Activated CD8-positive, alpha-beta T cell treated with anti-CD3 and anti-CD28 coated beads, Interleukin-2, amount 10 ng/mL, durations not matched to agents 7 days and 5 days (primary cell): ENCODE measurements at places on chromosomes 5 and 9. TPM values are rescaled to one million over a fixed set of nuclear protein-coding genes. Genes with fewer than 3 reads are reported as not detected.

- H3K4me1 ChIP-seq: peaks cover 8% of the 10 kb centered on the region
- no peak for DNase-seq
- H3K27ac ChIP-seq: no peak overlapping the region
- H3K36me3 ChIP-seq: peaks cover 16% of the 10 kb centered on the region
- no peak overlapping the region for H3K4me3 ChIP-seq
- no peaks in the 10 kb centered on the region for H3K27me3 ChIP-seq
These were observed 5.9 kb downstream of the SLC23A1 start for GRCh38 chr5:139377226-139377625.

DNA sequence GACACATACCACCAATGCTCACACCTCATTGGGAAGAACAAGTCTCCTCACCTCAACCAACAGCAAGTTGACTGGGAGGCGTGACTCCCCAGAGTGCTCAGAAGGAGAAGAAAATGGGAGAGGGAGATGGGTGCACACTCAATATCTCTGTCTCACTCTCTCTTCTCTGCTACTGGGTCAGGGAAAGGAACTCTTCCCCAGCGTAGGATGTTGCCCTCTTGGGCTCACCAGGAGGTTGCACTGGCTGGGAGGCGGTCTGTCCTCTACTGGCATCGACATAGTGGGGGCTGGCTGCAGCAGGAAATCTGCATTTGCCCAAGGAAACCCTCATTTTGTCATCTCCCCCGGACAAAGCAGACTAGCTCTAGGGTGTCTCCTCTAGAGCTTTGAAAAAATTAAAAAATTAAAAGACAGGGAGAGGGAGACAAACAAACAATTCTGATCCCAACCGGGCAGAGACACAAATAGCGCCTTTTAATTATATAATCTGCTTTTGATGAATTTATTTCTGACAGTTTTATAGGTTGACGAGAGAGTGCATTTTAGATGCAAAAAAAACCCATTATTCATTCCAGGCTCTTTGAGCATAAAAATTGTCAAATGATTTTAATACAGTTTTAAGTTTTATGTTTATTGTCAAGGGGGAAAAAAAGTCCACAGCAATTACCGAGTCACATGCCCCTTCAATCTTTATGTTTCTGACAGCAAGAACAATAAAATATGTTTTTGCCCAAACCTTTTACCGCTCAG, 179.3 kb upstream of the MVB12B start:
- H3K27me3 ChIP-seq: peaks cover 10% of the 10 kb centered on the region
- no peak for DNase-seq
- H3K36me3 ChIP-seq: no peaks in the 10 kb centered on the region
- no peak overlapping the region for H3K27ac ChIP-seq
- H3K4me3 ChIP-seq: no peak overlapping the region

DNA sequence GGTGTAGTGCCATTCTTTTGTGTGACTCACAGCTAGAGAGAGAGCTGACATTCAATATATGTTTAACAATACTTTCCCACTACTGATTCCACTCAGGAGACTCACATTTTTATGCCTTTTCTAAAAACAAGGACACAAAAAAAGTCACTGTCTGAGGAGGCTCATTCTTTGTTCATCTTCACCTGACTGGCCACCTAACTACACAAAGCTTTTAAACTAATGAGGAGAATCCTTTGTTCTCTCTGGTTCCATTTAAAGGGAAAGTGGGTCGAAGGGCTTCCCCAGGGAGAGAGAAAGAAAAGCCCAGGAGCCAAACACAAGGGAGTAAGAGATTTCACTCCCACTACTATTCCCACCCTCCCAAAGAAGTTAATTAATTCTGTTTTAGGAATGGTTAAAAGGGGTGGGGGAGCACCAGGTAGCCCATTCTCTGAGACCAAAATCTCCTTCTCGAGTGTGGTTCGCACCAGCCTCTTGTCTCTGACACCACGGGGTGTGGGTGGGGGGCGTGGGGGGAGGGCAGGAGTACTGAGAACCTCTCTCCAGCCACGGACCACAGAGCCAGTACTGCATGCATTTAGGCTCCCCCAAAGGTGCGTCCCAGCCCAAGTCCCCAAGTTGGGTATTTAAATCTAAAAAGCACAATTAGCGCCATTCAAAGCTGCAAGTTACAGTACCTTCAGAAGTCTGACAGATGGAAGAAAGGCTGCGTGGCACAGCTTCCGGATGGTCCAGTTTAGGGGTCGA, 747 bp downstream of the TRPM3 start:
- H3K4me1 ChIP-seq: no peaks in the 10 kb centered on the region
- H3K27ac ChIP-seq: no peak overlapping the region
- H3K36me3 ChIP-seq: no peaks in the 10 kb centered on the region
- H3K4me3 ChIP-seq: no peak overlapping the region
- DNase-seq: no peak

DNA sequence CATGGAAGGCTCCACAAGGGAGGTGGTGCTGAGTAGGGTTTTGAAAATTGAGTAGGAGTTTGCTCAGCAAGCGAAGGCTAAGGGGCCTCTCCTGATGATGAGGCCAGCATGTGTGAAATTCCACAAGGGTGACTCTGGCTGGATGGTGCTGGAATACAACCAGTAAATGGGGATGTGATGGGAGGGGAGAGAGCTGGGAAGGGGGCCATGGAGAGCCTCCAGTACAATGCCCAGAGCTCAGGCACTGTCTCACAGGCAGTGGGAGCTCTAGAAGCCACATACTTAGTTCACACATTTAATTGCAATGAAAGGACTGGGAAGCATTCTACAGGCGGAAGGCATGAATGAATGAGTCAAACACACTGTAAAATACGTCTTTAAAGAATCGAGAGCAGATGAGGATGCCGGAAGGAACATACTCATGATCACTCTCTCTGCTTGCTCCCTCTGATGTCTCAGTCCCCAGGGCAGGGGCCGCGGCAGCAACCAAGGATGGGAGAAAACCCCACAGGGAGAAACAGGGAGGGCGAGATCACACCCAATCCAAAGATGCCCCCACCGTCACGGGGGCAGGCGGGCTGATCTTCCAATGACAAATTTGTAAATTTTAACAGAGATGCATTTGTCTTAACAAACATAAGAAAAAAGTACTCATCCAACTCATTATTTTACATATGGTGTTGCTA, 261.0 kb downstream of the NSG2 start:
- H3K4me3 ChIP-seq: no peak overlapping the region
- no peaks in the 10 kb centered on the region for H3K36me3 ChIP-seq
- no peak overlapping the region for H3K27ac ChIP-seq
- no peak for DNase-seq
- peaks cover 8% of the 10 kb centered on the region for H3K27me3 ChIP-seq

DNA sequence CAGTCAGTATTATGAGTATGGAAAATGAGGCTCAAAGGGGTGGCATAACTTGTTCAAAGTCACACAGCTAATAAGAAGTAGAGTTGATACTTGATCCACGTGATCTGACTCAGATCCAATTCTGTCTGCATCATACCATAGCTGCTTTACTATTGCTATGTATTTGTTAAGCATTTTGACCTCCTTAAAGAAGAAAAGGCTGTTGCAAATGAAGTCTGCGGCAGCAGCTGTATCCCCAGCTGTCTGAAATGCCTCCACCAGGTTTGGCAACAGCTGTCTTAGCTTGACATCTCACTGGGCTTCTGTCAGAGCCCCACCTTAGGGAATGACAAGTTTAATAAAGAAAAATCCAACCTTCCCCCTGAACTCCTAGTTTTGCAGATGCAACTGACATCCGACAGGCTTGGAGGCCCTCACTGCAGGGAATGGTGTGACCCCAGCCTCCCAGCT, 75.6 kb upstream of the SLC44A1 start:
- H3K27ac ChIP-seq: no peak overlapping the region
- no peaks in the 10 kb centered on the region for H3K36me3 ChIP-seq
- H3K4me1 ChIP-seq: no peaks in the 10 kb centered on the region
- H3K27me3 ChIP-seq: no peaks in the 10 kb centered on the region
- H3K4me3 ChIP-seq: no peak overlapping the region

Gene CDH10
- not detected for total RNA-seq

Gene IRX4
- not detected for total RNA-seq
